Endothelial cell of umbilical vein (primary cell): ENCODE measurements at places on chromosomes 16 and 17. TPM values are rescaled to one million over a fixed set of nuclear protein-coding genes. Genes with fewer than 3 reads are reported as not detected.
A peak's percentile ranks its signal among the peaks of the same experiment; 100 is the strongest.

The DPEP2 gene
- total RNA-seq = 0.18 and 0.27 TPM in 2 replicates

The SULT1A1 gene
- total RNA-seq = 0.62 and 0.77 TPM in 2 replicates

DNA sequence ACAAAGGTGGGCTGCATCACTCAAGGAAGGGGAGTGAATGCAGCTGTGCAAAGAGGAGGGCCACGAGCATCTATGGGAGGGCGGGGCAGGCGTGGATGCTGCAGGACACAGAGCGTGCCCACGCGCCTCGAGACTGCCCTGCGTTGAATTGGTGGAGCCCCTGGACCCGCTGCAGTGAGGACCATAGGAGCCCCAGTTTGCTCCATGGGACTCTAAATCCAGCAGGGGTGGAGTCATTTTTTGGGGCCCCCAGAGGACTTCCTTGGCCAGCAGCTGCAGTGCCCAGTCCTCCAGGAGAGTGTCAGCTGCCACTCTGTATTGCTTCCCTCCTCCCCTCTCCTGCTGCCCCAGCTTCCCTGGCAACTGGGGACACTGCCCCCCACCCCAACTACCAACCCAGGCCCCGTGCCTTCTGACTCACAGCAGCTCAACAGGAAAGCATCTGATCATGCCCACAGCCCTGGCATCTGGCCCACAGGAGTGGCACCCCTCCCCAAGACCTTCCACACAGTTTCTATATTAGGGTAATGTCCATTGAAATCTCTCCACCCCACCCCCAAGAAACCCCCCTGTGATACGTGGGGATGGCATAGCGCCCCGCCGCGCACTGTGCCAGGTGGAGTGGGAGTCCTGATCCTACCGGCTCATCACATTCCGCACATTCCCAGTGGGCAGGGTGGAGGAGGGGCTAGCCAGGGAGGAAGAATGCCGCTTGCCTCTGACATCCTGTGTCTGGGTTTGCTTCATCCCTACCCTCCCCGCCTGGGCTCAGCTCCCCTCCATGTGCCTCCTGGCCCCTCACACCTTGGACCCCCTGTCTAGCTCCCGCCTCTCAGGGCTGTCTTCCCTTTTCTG, 27.8 kb upstream of the ITGA3 start:
- DNase-seq = peak; percentile 35

DNA sequence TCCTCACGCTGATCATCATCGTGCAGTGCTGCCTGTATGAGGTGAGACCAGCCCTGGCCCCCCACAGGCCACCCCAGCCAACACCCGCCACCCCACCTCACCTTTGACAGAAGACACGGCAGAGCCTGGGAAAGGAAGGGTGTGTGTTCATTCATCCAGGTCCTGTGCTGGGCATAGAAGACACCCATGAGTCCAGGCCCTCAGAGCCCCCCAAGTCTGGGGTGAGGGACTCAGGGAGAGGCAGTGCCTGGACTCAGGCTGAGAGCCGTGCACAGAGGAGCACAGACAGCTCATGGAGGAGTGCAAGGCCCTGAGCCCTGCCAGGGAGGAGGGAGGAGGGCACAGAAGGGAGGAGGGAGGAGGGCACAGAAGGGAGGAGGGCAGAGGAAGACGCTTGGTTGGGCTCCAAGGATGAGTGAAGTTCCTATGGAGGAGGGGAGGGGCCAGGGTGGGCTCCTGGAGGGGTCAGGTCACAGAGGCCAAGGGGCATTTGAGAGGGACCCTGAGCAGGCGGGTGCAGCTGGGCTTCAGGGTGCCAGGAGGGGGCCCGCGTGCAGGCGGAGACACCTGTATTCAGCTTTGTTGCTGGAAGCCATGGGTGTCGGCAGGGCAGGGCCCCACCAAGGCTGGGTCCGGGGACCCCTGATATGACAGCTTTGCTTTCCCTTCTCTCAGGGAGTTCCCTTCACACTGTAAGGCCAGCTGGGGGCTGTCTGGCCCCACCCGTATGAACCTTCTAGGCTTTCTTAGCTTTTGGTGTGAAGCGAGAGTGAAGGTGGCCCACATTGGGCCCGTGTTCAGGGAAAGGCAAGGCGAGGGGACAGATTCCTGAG, 11.4 kb downstream of the TAX1BP3 start:
- DNase-seq = no peak

- no peak for DNase-seq
Measured at GRCh38 chr16:51049276-51049675, 101.8 kb downstream of the SALL1 start.

The NLRC3 gene
- total RNA-seq = 3.4 and 8.2 TPM in 2 replicates

GRCh38 chr17:19900809-19901208, 33.1 kb upstream of the ULK2 start:
- DNase-seq = no peak

- no peak for DNase-seq
Measured at GRCh38 chr17:58318065-58318481, 10.5 kb downstream of the TSPOAP1 start.

DNA sequence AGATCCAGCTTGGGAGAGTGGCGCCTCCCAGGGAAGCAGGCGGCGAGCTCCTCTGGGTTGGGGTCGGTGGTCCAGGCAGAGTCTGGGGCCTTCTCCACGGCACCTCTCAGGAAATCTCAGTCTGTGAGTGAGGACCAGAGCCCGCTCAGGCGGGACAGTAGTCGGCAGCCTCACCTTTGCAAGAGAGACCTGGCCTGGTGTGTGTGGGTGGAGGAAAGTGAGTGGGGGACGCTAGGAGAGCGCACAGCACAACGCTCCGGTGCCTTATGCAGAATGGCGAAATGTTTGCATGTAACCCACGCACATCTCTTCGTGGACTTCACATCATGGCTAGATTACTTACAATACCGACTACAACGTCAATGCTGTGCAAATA, 2.2 kb downstream of the AHSP start:
- DNase-seq = no peak

DNA sequence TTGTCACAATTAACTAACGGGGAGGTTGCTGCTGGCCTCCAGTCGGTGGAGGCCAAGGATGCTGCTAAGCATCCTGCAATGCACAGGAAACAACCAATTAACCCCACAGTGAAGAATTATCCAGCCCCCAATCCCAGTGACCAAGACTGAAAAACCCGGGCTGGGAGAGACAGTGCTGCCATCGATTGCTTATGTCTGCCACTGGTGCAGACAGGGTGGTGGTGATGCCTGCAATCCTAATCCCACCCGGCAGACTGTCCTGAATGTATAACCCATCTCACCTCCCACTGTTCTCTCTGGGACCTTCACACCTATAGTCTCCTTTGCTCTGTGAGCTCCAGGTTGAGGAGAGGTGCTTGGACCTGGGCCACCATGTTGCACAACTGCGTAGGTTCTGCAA, 42.3 kb upstream of the KLHDC4 start:
- DNase-seq = no peak

The CAPNS2 gene
- 3.2 and 3.5 TPM in 2 replicates for total RNA-seq

DNA sequence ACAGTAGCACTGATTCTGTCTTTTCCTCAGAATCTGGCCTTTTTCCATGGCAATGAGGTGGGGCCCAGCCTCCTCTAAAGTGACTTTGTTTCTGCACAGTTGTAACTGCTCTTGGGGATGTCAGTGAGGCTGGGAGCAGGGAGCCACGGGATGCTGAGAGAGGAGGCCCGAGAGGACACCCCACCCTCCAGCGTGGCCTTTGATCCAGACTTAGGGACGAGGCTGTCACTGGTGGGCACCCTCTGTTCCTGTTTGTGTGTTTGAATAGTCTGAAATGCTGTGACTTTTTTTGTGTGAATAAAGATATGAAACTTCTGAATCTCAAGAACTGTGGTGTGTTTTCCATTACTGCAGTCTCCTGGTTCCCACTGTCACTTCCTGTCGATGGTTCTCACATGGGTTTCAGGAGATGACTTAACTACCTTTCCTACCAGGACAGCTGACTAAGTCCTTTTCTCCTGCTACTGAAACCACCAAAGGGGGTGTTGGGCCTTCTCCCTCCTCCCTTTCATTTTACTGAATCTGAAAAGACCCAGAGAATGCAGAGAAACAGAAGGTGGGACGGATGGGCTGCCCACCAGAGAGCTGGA, 18.6 kb downstream of the KCTD2 start:
- DNase-seq = peak; percentile 46
